ENCODE measurements at places on chromosomes 2 and 18.
A peak's percentile ranks its signal among the peaks of the same experiment; 100 is the strongest.

- H3K4me3 ChIP-seq = no peak overlapping the region
- H3K27ac ChIP-seq = peak overlapping the region; percentile 70
- no peak for DNase-seq
- H3K27me3 ChIP-seq = no peaks in the 10 kb centered on the region
- no peaks in the 10 kb centered on the region for H3K36me3 ChIP-seq
Measured at GRCh38 chr2:9941996-9942390, 9.5 kb upstream of the GRHL1 start.

- no peaks in the 10 kb centered on the region for H3K4me1 ChIP-seq
- no peak overlapping the region for H3K27ac ChIP-seq
- no peaks in the 10 kb centered on the region for H3K36me3 ChIP-seq
- no peaks in the 10 kb centered on the region for H3K27me3 ChIP-seq
- DNase-seq = no peak
Measured at GRCh38 chr2:177893880-177894279, 178.7 kb downstream of the PDE11A start.

DNA sequence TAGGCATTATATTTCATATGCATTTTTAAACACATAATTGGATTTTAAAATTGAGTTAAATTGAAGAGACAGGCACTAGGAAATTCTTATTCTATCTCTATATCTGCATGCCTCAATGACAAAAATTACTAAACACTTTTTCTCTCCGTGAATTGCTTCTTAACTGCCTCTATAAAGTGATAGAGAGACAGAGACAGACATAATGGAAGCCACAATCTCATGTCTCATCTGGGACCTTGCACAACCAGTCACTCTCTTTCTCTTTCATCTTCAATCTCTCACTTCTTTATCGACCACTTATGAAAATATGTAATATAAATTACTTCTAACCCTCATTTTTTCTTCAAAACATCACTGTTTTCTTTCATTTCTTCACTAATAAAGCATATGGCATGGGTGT, 238.9 kb upstream of the ZNF804A start:
- H3K4me1 ChIP-seq = no peaks in the 10 kb centered on the region
- H3K4me3 ChIP-seq = no peak overlapping the region
- no peaks in the 10 kb centered on the region for H3K27me3 ChIP-seq

DNA sequence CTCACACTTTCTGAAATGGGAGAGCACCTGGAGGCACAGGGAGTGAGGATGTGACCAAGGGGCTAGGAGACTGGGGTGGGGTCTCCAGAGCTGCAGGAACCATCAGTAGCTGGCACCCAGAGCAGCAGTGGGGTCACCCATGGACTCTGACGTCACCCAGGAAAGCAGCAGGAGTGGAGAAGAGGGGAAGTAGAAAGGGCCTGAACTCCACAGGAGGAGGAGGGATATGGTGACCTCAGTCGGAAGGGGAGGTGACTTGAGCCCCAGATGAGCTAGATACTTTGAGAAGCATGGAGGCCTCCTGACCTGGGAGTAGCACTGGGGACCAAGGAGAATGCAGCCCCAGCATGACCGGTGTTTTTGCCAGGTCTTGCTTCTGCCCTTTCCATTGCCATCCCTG, 8.8 kb downstream of the NMUR1 start:
- no peak overlapping the region for H3K27ac ChIP-seq
- no peak for DNase-seq
- no peak overlapping the region for H3K4me3 ChIP-seq
- no peaks in the 10 kb centered on the region for H3K4me1 ChIP-seq
- no peaks in the 10 kb centered on the region for H3K36me3 ChIP-seq
- no peaks in the 10 kb centered on the region for H3K27me3 ChIP-seq

DNA sequence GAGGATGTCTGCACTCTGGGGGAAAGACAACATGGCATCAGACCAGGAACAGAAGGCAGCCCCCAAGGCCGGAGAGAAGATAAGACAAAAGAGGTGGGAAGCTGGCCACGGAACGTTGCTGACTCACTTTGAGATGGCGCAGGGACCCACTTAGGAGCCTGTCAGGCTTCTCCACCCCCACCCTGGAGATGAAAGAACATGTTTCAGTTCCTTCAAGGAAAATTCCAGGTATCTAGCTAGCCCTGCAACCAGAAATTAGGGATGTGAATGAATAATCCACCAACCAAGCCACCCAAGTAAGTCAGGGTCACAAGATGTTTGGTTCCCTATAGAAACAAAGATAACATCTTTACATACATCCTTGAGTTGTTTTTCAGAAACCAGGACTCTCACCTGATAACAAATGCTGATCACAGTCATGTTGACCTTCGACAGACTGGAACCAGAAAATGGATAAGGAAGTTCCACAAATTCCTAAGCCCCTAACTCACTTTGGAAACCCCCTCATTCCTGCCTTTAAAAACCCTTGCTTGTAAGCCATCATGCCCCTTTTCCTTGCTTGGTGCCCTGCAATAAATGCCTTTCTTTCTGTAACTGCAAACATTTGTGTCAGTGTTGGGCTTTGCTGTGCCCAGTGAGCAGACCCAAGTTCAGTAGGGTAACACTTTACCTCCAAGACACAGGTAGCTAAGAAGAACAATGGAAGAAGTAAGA, 31.9 kb downstream of the PSTPIP2 start:
- no peak overlapping the region for H3K27ac ChIP-seq
- H3K4me3 ChIP-seq = no peak overlapping the region
- H3K27me3 ChIP-seq = no peaks in the 10 kb centered on the region
- H3K36me3 ChIP-seq = peaks cover 2% of the 10 kb centered on the region
- no peak for DNase-seq

DNA sequence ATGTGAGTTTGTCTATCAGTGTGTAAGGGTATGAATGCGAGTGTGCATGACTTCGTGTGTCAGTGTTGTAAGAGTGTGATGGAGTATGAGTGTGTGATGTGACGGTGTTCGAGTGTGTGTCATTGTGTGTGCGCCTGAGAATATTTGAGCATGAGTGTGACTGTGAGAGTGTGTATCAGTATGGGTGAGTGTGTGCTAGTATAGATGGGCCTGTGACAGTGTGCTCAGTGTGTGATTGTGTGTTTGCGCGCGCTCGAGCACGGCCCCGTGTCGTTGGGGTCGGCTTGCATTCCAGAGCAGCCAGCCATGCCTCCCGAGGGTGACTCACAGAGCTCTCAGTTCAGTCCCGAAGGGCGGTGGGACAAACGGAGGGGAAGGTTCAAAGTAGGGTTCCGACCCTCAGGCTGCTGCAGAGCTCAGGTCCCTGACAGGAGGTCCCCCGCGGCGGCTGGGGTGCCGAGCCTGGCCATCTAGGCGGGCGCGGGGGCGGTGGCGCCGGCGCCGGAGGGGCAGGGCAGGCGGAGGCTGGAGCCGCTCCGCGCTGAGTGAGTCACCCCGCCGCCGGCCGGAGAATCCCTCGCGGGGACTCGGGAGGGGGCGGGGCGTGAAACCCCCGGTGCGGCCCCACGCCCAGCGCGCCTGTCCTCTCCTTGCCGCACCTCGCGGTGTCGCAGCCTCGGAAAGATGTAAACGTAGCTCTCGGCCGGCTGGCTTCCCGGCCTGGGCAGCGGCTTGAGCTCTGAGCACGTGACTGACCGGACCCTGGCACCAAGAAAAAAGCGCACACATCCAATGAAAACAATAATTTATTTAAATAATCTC, 3.8 kb downstream of the DLX2 start:
- peaks cover 99% of the 10 kb centered on the region for H3K4me1 ChIP-seq
- no peak overlapping the region for H3K27ac ChIP-seq
- no peaks in the 10 kb centered on the region for H3K36me3 ChIP-seq
- peak overlapping the region; percentile 41 for H3K4me3 ChIP-seq
- peaks cover 99% of the 10 kb centered on the region for H3K27me3 ChIP-seq
